ENCODE measurements at places on chromosomes 6 and 20.

GRCh38 chr6:25913741-25914140 lies 16.8 kb downstream of the SLC17A2 start:
- DNase-seq = no peak
- no peak overlapping the region for H3K27ac ChIP-seq
- H3K4me3 ChIP-seq = no peak overlapping the region
- no peaks in the 10 kb centered on the region for H3K36me3 ChIP-seq

DNA sequence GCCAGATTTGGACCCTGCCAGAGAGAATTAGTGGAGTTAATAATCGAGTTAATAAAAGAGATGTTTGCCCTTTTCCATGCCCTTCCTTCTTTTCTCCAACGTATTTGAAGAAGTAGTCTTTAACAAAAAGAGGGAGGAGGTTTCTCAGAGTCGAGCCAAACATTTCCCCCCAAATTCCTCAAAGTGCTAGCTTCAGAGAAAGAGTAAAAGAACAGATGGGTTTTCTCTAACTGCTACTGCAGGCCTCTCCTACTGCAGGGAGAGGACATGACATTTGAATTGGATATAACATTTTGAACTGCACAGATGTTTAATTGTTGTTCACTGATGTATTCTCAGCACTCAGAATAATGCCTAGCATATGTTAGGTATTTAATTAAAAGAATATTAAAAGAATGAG lies 25.5 kb downstream of the RWDD2A start:
- no peaks in the 10 kb centered on the region for H3K27me3 ChIP-seq
- no peak overlapping the region for H3K4me3 ChIP-seq
- DNase-seq = no peak
- no peaks in the 10 kb centered on the region for H3K36me3 ChIP-seq

DNA sequence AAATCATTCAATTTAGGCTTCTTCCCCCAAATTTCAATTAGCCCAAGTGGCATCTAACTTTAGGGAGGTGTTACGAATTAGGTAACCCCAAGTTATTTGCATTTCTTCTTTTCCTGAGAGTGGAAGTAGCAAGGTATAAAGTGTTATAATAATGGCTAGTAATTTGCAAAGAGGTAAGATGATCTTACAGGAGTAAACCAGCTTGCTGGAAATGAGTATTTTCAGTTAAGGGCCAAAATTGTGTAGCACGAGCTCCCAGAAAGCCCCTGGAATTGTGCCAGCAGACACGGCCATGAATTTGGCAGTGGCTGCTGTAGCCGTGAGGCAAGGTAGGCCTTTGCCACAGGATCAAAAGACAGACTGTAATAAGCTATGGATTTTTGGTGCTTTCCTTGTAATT lies 38.0 kb downstream of the CITED2 start:
- H3K27ac ChIP-seq = no peak overlapping the region
- no peaks in the 10 kb centered on the region for H3K27me3 ChIP-seq

GRCh38 chr6:80215063-80215462 lies 108.6 kb downstream of the BCKDHB start:
- no peak for DNase-seq
- no peaks in the 10 kb centered on the region for H3K4me1 ChIP-seq
- H3K4me3 ChIP-seq = no peak overlapping the region
- H3K27me3 ChIP-seq = no peaks in the 10 kb centered on the region
- H3K27ac ChIP-seq = no peak overlapping the region

Measured in naive thymus-derived CD4-positive, alpha-beta T cell (primary cell).